ENCODE measurements at places on chromosomes 16 and 17.

GRCh38 chr17:71080937-71081336 lies 911.6 kb downstream of the KCNJ2 start:
- DNase-seq, result no peak

DNA sequence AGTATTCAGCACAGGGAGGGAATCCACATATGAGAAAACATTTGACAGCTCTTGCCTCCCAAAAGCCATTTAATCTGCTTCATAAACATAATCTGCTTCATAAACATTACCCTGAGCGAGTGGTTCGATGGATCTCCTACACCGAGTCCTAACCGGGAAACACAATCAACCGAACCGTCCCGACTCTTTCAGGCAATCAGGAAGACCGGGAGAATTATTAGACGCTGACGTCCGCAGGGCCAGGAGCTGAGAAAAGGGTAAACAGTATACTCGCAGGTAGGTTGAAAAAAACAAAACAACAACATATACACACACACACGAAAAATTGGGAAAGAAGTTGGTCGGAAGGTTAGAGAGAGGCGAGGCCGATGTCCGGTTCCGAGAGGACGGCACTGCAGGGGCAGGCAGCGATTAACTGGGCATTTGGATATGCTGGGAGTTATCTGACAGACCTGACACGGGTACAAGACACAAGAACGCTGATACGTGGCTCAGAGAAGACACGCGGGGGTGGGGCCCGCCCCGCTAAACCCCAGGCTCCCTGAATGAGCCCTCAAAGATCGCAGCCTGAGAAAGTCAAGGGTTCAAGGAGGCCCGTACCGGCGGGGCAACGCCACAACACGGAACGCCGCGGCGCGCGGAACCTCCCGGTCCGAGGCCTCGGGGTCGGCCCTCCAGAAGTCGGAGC lies 585 bp downstream of the AP1G1 start:
- no peak for DNase-seq

- no peak for DNase-seq
Observed at GRCh38 chr17:83189044-83190003, 109.9 kb downstream of the METRNL start.

DNA sequence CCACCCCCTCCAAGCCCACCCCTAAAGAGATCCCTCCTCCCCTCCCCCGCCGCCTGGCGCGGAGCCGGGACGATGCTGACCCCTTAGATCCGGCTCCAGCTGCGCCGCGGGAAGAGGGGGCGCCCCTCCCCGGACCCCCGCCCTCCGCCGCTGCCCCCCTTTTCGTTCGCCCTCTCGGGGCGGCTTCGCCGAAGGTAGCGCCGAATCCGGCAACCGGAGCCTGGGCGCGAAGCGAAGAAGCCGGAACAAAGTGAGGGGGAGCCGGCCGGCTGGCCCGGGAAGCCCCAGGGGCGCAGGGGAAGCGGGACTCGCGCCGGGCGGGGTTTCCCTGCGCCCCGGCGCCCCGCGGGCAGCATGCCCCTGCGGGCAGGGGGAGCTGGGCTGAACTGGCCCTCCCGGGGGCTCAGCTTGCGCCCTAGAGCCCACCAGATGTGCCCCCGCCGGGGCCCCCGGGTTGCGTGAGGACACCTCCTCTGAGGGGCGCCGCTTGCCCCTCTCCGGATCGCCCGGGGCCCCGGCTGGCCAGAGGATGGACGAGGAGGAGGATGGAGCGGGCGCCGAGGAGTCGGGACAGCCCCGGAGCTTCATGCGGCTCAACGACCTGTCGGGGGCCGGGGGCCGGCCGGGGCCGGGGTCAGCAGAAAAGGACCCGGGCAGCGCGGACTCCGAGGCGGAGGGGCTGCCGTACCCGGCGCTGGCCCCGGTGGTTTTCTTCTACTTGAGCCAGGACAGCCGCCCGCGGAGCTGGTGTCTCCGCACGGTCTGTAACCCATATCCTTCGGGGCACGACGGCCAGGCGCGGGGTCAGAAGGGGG lies 623 bp downstream of the CACNA1G start:
- DNase-seq, result no peak

DNA sequence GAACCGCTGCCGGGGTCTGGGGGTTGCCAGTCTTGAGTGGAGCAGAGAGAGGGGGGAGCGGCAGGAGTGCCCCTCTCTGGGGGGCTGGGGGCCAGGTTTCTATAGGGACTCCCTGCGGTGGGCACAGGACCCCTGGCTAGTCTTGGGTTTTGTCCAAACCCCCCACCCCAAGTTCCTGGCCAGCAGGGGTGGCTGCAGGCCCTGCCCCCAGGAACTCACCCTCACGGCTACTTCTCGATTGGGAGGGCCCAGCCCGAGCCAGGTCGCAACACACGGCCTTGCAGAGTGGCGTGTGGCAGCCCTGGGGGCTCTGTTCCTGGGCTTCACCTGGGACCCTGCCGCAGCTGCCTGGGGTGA lies 601 bp downstream of the CDH15 start:
- no peak for DNase-seq

GRCh38 chr17:42518755-42519545 lies 17.1 kb upstream of the NAGLU start:
- DNase-seq, result no peak

GRCh38 chr17:44111777-44112176 lies 11.7 kb downstream of the HDAC5 start:
- no peak for DNase-seq

GRCh38 chr17:42553866-42554249 lies 1.1 kb downstream of the HSD17B1 start:
- DNase-seq, result no peak

GRCh38 chr17:58309918-58310259 lies 18.7 kb downstream of the TSPOAP1 start:
- no peak for DNase-seq

GRCh38 chr17:3803308-3803640 lies 2.3 kb upstream of the ITGAE start:
- DNase-seq, result no peak

GRCh38 chr16:578232-578869 lies 8.6 kb downstream of the PIGQ start:
- DNase-seq, result no peak

DNA sequence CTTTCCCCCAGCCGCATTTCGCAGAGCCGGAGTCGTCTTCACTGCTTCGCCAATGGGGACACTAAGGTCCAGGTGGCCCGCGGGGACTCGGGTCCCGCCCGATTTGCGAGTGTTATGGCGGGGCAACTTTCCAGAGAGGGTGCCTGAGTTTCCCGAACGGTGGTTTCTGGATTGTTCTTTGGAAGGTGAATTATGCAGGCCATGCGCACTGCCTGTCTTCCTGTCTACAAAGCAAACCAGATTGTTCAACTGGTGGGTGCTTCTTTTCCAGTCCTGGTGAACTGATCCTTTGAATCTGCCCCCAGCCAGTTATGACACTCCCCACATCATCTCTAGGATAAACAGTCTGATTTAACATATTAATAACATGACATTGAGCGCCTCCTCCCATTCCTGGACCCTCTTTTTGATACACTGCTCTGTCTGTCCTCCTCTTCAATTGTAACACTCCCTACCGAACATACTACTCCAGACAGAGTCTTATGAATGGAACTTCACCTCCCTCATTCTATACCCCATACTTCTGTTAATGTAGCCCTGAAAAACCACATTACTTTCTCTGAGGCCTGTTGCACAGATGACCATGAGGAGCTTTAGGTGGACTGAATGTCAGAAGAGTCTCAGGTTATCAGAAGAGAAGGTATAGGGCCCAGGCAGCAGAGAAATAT lies 159.0 kb downstream of the RAB11FIP4 start:
- DNase-seq, result peak; percentile 34

DNA sequence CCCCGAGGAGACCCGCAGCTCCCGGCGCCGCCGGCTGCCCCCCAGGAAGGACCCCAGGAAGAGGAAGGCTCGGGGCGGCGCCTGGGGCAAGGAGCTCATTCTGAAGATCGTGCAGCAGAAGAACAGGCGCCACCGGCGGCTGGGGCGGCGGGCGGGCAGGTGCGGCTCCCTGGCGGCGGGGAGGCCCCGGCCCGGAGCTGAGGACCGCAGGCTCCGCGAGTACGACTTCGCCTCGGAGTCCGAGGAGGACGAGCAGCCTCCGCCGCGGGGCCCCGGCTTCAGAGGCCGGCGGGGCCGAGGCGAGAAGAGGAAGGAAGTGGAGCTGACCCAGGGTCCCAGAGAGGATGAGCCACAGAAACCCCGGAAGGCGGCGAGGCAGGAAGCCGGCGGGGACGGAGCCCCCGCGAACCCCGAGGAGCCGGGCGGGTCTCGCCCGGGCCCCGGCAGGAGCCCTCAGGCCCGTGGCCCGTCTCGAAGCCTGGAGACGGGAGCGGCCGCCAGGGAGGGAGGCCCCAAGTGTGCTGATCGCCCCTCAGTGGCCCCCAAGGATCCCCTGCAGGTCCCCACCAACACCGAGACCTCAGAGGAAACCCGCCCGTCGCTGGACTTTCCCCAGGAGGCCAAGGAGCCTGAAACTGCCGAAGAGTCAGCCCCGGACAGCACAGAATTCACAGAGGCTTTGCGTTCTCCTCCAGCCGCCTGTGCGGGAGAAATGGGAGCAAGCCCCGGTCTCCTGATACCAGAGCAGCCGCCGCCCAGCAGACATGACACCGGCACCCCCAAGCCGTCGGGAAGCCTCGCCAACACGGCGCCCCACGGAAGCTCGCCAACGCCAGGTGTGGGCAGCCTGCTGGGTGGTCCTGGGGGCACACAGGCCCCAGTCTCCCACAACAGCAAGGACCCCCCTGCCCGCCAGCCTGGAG lies 22.3 kb upstream of the ZFPM1 start:
- DNase-seq, result no peak

Measured in putamen (tissue), 1 donor.